ENCODE measurements at places on chromosomes 2 and 18. TPM values are rescaled to one million over a fixed set of nuclear protein-coding genes. Genes with fewer than 3 reads are reported as not detected.

Gene MPP4
- total RNA-seq, result not detected

Gene GALNT5
- total RNA-seq, result not detected

Gene TFPI
- total RNA-seq, result 0.05 TPM

Gene ATIC
- total RNA-seq, result 237 TPM

Gene LRRTM4
- total RNA-seq, result not detected

Gene MGAT4A
- 109 TPM for total RNA-seq

Gene PARD3B
- 0.96 TPM for total RNA-seq

Gene XDH
- 0.07 TPM for total RNA-seq

Gene HOXD11
- total RNA-seq, result not detected

Gene MYO7B
- 0.50 TPM for total RNA-seq

Gene ZBTB7C
- 0.05 TPM for total RNA-seq

Gene C2orf66
- 0.38 TPM for total RNA-seq

GRCh38 chr2:105581555-105581944 lies 163.2 kb upstream of the NCK2 start:
- no peak overlapping the region for H3K4me3 ChIP-seq
- H3K4me1 ChIP-seq, result peaks cover 55% of the 10 kb centered on the region
- DNase-seq, result no peak
- no peak overlapping the region for H3K27ac ChIP-seq

GRCh38 chr2:207206011-207206410 lies 40.3 kb upstream of the KLF7 start:
- no peak overlapping the region for H3K4me3 ChIP-seq
- H3K27ac ChIP-seq, result no peak overlapping the region
- H3K27me3 ChIP-seq, result no peaks in the 10 kb centered on the region
- DNase-seq, result no peak
- H3K4me1 ChIP-seq, result no peaks in the 10 kb centered on the region

GRCh38 chr2:2868085-2868484 lies 509.5 kb downstream of the EIPR1 start:
- H3K4me1 ChIP-seq, result no peaks in the 10 kb centered on the region
- no peak for DNase-seq
- no peaks in the 10 kb centered on the region for H3K27me3 ChIP-seq
- H3K27ac ChIP-seq, result no peak overlapping the region

GRCh38 chr18:71293322-71293721 lies 1004.5 kb downstream of the SOCS6 start:
- no peak overlapping the region for H3K27ac ChIP-seq
- H3K27me3 ChIP-seq, result no peaks in the 10 kb centered on the region
- no peak for DNase-seq

DNA sequence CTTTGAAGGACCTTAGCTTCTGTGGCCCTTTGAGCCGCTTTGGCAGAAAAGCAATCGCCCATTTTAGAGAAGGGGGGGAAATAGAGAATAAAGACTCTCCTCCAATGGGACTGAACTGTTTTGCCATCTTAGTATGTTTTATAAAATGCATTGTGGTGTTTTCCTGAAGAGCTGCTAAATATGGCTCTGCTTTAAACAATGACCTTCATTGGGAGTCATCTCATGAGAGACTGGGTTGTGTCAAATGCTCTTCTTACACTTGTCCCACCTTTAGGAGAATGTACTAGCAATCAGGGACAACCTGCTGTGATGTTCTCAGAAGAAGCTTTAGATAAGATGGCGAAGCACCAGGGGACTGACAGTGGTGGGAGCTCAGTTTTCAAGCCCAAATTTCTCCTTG lies 418.9 kb upstream of the POU3F3 start:
- H3K4me3 ChIP-seq, result peak overlapping the region; percentile 77
- H3K27ac ChIP-seq, result no peak overlapping the region
- no peaks in the 10 kb centered on the region for H3K4me1 ChIP-seq
- DNase-seq, result no peak

GRCh38 chr2:45170191-45171135 lies 161.2 kb upstream of the SIX2 start:
- H3K4me1 ChIP-seq, result no peaks in the 10 kb centered on the region
- H3K4me3 ChIP-seq, result no peak overlapping the region
- peaks cover 79% of the 10 kb centered on the region for H3K27me3 ChIP-seq
- DNase-seq, result peak; percentile 6
- no peak overlapping the region for H3K27ac ChIP-seq
- no peaks in the 10 kb centered on the region for H3K36me3 ChIP-seq

DNA sequence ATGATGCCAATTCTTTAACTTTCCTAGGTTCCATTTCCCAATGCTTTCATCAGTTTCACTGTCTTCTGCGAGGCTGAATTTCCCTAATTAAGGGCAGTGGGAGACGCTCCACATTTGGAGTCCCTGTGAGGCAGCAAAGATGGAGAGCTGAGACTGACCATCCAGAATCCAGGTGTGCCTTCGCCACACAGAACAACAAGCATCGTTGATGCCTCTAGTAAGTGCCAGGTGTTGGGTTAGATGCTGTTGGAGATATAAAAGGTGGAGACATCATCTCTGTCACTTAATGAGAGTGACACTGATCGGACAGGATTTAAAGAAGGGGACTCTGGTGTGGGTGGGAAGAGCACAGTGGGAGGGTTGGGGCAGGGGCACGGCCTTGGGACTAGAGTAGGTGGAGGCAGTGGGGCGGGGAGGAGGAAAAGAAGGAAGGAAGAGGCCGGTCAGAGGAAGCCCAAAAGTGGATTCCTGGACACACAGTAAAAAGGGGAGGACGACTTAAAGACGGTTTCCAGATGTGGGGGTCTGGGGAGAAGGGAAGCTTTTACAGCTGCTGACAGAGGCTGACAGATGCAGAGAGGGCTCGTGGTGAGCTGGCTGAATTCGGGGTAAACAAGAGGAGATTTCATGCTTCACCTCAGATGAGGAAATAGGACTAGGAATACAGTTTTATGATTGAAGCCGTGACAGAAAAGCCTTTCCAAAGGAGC lies 113.0 kb downstream of the BCL2 start:
- no peaks in the 10 kb centered on the region for H3K27me3 ChIP-seq
- peaks cover 21% of the 10 kb centered on the region for H3K36me3 ChIP-seq
- peak overlapping the region; percentile 90 for H3K27ac ChIP-seq
- peaks cover 96% of the 10 kb centered on the region for H3K4me1 ChIP-seq
- DNase-seq, result no peak

- H3K4me3 ChIP-seq, result no peak overlapping the region
- no peak overlapping the region for H3K27ac ChIP-seq
- H3K36me3 ChIP-seq, result no peaks in the 10 kb centered on the region
- DNase-seq, result no peak
- no peaks in the 10 kb centered on the region for H3K27me3 ChIP-seq
Observed at GRCh38 chr18:1564793-1565192, 660.1 kb downstream of the ADCYAP1 start.

GRCh38 chr2:16653083-16653375 lies 12.6 kb downstream of the CYRIA start:
- DNase-seq, result no peak
- no peaks in the 10 kb centered on the region for H3K36me3 ChIP-seq
- peaks cover 20% of the 10 kb centered on the region for H3K27me3 ChIP-seq
- peaks cover 31% of the 10 kb centered on the region for H3K4me1 ChIP-seq
- H3K27ac ChIP-seq, result no peak overlapping the region
- no peak overlapping the region for H3K4me3 ChIP-seq

- DNase-seq, result peak; percentile 50
- H3K36me3 ChIP-seq, result no peaks in the 10 kb centered on the region
- peak overlapping the region; percentile 64 for H3K27ac ChIP-seq
- peaks cover 84% of the 10 kb centered on the region for H3K4me1 ChIP-seq
- H3K4me3 ChIP-seq, result peak overlapping the region; percentile 53
Observed at GRCh38 chr2:8475349-8476031, 206.4 kb upstream of the ID2 start.

- peak overlapping the region; percentile 57 for H3K4me3 ChIP-seq
- H3K27me3 ChIP-seq, result no peaks in the 10 kb centered on the region
- H3K4me1 ChIP-seq, result peaks cover 14% of the 10 kb centered on the region
- DNase-seq, result peak; percentile 13
Observed at GRCh38 chr2:47038656-47039488, 116.2 kb downstream of the STPG4 start.

- no peaks in the 10 kb centered on the region for H3K27me3 ChIP-seq
- H3K27ac ChIP-seq, result no peak overlapping the region
- no peak overlapping the region for H3K4me3 ChIP-seq
- H3K36me3 ChIP-seq, result no peaks in the 10 kb centered on the region
- H3K4me1 ChIP-seq, result peaks cover 44% of the 10 kb centered on the region
Observed at GRCh38 chr2:237158194-237158593, 72.5 kb downstream of the COPS8 start.

GRCh38 chr2:3453190-3453999 lies 65.9 kb downstream of the ADI1 start:
- H3K27me3 ChIP-seq, result no peaks in the 10 kb centered on the region
- H3K36me3 ChIP-seq, result peaks cover 2% of the 10 kb centered on the region
- H3K4me1 ChIP-seq, result no peaks in the 10 kb centered on the region
- no peak overlapping the region for H3K27ac ChIP-seq
- no peak overlapping the region for H3K4me3 ChIP-seq

DNA sequence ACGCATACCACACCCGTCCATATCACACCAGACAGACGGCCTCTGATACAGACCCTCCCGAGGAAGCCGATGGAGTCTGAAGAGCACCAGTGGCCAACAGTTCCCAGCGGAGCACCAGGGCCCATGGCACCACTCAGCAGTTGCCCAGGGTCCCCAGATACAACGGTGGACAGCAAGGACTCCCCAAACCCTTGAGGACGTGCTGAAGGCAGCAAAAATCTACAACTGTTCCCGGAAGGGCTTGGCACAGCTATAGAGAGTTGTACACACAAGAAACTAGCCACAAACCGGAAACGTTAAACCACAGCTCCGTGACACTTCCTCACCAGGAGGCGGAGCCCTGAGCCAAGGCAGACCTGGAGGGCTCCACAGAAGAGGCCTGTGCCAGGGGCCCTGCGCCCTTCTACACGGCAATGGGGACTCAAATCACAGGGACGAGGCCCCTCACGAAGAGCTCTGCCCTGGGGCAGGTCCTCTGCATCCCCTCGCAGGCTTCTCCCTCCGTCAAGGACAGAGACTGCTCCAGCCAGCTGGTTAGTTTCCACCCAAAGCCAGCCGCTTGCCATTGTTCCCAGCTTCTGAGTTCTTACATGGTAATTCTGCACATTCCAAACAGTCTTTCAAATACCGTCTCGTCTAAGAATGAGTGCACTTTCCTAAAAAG lies 133.4 kb downstream of the HDAC4 start:
- peaks cover 87% of the 10 kb centered on the region for H3K4me1 ChIP-seq
- peaks cover 6% of the 10 kb centered on the region for H3K36me3 ChIP-seq
- peaks cover 26% of the 10 kb centered on the region for H3K27me3 ChIP-seq
- H3K27ac ChIP-seq, result peak overlapping the region; percentile 94
- peak; percentile 92 for DNase-seq

DNA sequence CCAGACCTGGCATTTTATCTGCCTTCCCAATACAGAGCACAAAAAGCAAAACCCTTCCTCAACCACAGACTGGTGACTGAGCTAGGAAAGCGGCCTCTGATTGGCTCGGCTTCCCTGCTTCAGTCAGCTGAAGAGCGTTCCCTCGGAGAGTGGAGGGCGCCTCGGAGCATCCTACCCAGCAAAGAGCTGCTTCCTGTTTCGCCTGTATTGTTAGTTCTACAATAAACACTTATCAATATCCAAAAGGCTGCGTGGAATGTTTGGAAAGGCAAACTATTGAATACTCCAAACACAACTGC lies 125.0 kb downstream of the CACNB4 start:
- DNase-seq, result no peak
- no peaks in the 10 kb centered on the region for H3K36me3 ChIP-seq
- no peak overlapping the region for H3K4me3 ChIP-seq
- peaks cover 24% of the 10 kb centered on the region for H3K4me1 ChIP-seq

- H3K27me3 ChIP-seq, result peaks cover 3% of the 10 kb centered on the region
- DNase-seq, result no peak
- no peaks in the 10 kb centered on the region for H3K4me1 ChIP-seq
- H3K4me3 ChIP-seq, result no peak overlapping the region
- H3K36me3 ChIP-seq, result no peaks in the 10 kb centered on the region
Observed at GRCh38 chr2:217837530-217837929, 165.3 kb downstream of the TNS1 start.

- peaks cover 42% of the 10 kb centered on the region for H3K27me3 ChIP-seq
- no peak overlapping the region for H3K4me3 ChIP-seq
- no peak for DNase-seq
- H3K36me3 ChIP-seq, result no peaks in the 10 kb centered on the region
Observed at GRCh38 chr18:32257084-32257785, 67.4 kb downstream of the MEP1B start.

DNA sequence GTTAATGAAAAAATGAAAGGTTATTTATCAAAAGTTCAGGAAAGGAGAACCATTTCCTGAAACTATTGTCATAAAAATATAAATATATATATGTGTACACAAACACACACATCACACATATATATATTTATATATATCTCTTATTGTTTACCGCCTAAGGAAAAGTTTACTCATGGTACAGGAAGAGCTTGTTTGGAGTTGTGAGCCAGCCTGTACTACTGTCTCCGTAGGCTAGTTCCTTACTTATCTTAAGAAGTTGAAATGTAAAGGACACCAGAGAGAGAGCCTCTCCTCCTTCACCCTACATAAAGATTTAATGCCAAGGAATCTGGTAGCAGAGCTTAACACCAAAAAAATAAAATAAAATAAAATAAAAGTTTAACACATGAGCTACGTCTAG lies 19.6 kb downstream of the DSC1 start:
- no peak overlapping the region for H3K27ac ChIP-seq
- peaks cover 4% of the 10 kb centered on the region for H3K36me3 ChIP-seq
- H3K4me1 ChIP-seq, result no peaks in the 10 kb centered on the region

GRCh38 chr18:4986677-4987076 lies 210.4 kb downstream of the AKAIN1 start:
- H3K36me3 ChIP-seq, result no peaks in the 10 kb centered on the region
- no peak overlapping the region for H3K27ac ChIP-seq
- no peaks in the 10 kb centered on the region for H3K27me3 ChIP-seq
- DNase-seq, result no peak
- no peaks in the 10 kb centered on the region for H3K4me1 ChIP-seq
- no peak overlapping the region for H3K4me3 ChIP-seq

GRCh38 chr2:233437439-233437955 lies 83.2 kb downstream of the DGKD start:
- no peak overlapping the region for H3K27ac ChIP-seq
- DNase-seq, result no peak

DNA sequence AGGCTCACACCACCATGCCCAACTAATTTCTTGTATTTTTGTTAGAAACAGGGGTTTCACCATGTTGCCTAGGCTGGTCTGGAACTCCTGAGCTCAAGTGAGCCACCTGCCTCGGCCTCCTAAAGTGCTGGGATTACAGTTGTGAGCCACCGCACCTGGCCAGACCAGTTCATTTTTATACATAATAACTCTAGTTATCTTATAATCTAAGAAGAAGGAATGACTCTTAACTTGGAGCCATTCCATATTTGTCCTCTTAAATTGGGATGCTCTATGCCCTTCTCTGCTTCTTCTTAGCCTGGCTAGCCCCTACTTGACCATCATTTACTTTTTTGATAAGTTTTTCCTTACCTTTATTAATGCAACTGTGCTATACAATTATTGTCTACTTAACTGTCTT lies 2.9 kb downstream of the RBM44 start:
- no peak overlapping the region for H3K27ac ChIP-seq
- no peaks in the 10 kb centered on the region for H3K27me3 ChIP-seq
- H3K4me3 ChIP-seq, result no peak overlapping the region
- no peak for DNase-seq
- peaks cover 4% of the 10 kb centered on the region for H3K36me3 ChIP-seq

GRCh38 chr2:3627500-3628100 lies 30.4 kb upstream of the ALLC start:
- no peaks in the 10 kb centered on the region for H3K4me1 ChIP-seq
- no peak overlapping the region for H3K4me3 ChIP-seq
- no peak for DNase-seq
- no peaks in the 10 kb centered on the region for H3K36me3 ChIP-seq
- H3K27me3 ChIP-seq, result peaks cover 7% of the 10 kb centered on the region

Data from activated T-cell treated with anti-CD3 and anti-CD28 coated beads, Interleukin-2, amount 50 U/mL, for 72 hours (primary cell).